ENCODE measurements at places on chromosomes 4 and X.

- no peak for DNase-seq
Measured at GRCh38 chrX:100296183-100296753, 113.8 kb downstream of the PCDH19 start.

GRCh38 chr4:140346136-140346535, 27.3 kb upstream of the SCOC start:
- DNase-seq, result no peak

- DNase-seq, result no peak
Measured at GRCh38 chrX:33171041-33171440, 40.3 kb downstream of the DMD start.

- DNase-seq, result no peak
Measured at GRCh38 chrX:153731117-153731844, 6.6 kb downstream of the ABCD1 start.

DNA sequence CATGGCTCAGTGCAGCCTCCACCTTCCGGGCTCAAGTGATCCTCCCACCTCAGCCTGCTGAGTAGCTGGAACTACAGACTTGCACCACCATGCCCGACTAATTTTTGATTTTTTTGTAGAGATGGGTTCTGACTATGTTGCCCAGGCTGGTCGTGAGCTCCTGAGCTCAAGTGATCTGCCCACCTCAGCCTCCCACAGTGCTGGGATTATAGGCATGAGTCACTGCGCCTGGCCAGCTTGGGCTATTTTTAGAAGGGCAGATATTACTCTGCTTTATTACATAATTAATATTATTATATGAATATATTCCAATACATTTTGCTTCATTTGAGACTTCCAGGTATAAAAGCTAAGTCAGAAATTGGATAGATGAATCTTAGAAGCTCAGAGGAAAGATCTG, 143.7 kb upstream of the ANK2 start:
- DNase-seq, result no peak

GRCh38 chr4:38128478-38129459, 168.6 kb downstream of the PTTG2 start:
- DNase-seq, result peak; percentile 88

GRCh38 chrX:154358011-154358410, 16.4 kb downstream of the FLNA start:
- no peak for DNase-seq

GRCh38 chr4:101284546-101284945, 62.8 kb downstream of the PPP3CA start:
- no peak for DNase-seq

DNA sequence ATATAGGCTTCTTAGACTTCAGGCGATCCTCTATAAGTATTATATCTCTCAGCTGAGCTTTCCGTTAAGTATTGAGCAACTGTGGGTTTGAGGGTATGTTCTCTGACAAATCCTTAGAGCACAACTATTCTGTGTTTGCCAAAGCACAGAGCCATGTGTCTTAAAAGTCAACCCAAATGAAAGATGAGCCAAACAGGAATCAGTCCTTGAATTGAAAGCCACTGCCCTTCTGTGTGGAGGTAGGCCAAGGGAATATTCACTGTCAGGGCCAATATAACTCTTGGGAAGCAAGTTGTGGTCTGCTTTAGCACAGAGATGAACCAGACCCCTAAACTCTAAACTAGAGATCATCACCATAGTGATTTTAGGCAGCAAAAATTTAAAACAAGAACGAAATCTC, 164.0 kb downstream of the STAG2 start:
- no peak for DNase-seq

GRCh38 chr4:90127223-90127705, at the start of gene CCSER1:
TSS of gene CCSER1 (plus strand) at chr4:90127394.
- DNase-seq, result peak; percentile 76

- DNase-seq, result no peak
Measured at GRCh38 chrX:130228871-130229270, 39.8 kb downstream of the ZNF280C start.

DNA sequence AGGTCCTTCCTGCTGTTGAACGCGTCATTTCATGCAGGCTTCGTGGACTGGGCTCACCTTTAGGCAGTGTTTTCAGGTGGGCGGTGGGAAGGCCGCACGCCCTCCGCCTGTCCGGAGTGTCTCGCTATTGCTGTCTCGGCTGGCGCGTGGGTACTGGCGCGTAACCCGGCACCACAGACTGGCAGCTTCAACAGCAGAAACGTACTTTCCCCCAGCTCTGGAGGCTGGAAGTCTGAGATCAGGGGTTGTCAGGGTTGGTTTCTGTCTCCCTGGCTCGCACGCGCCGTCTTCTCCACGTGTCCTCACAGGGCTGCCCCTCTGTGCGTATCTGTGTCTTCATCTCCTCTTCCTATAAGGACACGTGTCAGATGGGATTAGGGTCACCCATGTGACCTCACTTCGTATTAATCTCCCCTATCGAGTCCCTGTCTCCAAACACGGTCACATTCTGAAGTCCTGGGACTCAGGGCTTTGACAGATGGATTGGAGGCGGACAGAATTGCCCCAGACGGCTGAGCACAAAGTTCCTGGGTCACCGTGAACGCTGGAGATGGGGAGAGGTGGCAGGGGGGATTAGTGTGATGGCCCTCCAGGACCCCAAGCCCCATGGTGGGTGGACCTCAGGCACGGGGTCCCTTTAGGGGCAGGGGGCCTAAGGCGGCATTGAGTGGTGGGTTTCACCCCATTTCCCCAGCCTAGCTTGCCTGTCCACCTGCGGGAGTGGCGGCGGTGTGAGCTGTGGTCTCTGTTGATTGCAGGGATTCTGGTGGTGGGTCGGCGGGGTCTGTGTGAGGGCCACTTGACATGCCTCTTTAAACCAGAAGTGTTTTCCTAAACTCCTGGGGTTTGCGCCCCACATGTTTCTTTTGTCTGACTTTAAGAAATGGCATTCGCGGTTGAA, 83.4 kb upstream of the LRPAP1 start:
- peak; percentile 55 for DNase-seq

DNA sequence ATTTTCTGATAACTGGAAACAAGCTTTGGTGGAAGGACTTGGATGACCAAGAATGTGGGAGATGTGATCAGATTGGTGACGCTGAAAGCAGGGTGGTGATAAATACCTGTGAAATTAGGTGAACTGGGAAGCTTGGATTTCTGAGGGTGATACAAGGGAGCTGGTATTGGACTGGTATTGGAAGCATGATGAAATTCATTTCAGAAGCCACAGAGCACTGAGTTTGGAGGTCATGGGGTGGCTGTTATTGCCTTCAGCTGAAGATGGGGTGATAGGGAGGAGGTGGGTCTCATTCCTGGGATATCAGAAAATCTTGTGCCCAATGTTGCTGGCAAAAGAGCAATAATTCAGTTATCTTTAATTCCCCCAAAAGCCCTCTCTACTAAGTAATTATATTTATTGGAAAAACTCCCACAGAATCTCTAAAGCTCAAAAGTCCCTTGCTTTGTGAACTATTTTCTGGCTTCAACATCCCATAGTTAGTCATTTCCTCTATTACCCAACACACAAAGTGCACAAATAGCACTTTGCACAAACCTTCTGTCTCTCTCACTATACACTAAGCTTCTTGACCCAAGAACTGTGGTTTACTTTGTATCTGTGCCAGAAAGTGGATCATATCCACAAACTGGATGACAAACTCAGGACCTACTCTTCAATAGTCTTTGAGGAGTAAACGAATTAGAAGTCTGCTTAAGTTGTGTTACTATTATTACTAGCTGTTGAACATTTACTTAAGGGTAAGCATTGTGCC, 23.1 kb upstream of the CAMK2D start:
- no peak for DNase-seq

- no peak for DNase-seq
Measured at GRCh38 chr4:41586675-41587225, 48.8 kb downstream of the LIMCH1 start.

DNA sequence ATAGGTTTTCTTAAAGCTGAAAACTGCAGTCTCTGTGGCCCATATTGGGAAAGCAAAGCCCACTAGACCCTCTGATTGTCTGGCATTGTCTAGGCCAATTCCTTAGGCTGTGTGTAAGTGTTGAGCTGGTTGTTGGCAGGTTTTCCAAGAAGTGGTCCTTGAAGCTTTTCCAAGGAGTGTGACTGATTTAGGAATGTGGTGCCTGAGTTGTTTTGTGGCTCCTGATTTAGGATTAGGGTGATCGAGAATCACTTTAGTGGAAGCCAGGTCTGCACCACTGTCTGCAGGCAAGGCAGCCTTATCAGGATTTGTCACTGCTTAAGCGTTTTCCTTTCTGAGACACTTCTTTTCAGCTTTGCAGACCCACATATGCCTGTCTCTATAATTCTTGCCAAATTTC, 339.0 kb upstream of the DDX53 start:
- DNase-seq, result no peak
